ENCODE measurements at places on chromosomes 1 and 21. TPM values are rescaled to one million over a fixed set of nuclear protein-coding genes. Genes with fewer than 3 reads are reported as not detected.

GRCh38 chr1:1929639-1930545, 10.8 kb upstream of the TMEM52 start:
- DNase-seq, result no peak
- no peaks in the 10 kb centered on the region for H3K4me1 ChIP-seq
- H3K4me3 ChIP-seq, result no peak overlapping the region

DNA sequence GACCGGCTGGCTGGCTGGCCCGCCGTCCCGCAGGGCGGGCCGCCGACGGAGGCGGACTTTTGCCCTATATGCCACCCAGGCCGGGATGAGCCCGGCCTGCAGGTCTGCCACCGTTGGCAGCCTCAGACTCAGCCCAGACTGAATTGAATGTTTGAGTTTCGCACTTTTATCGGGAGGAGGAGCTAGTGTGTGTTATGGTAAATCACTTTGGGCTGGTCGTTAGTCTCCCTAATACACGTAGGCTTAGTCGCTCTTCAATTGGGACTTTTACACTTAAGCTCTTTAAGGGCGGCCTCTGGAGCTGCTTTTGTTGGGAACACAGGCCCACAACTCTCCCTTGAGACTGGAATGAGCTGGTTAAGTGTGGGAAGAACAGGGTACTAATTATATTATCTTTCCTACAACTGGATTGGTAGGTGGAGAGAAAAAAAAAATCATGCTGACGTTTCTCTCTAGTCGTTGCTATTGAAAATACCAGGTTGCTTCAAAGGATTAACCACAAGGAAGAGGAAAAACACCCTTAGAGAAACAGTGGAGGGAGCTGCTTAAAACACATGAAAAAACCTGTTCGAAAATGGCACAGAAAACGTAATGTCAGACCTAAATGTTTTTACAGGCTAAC, 1.4 kb upstream of the IRF2BP2 start:
- peak overlapping the region; percentile 71 for H3K4me3 ChIP-seq
- H3K4me1 ChIP-seq, result peaks cover 43% of the 10 kb centered on the region
- H3K27ac ChIP-seq, result peak overlapping the region; percentile 98
- DNase-seq, result no peak
- no peaks in the 10 kb centered on the region for H3K27me3 ChIP-seq
- peaks cover 23% of the 10 kb centered on the region for H3K36me3 ChIP-seq

GRCh38 chr1:65003316-65003664, 36.9 kb upstream of the JAK1 start:
- DNase-seq, result no peak
- H3K27me3 ChIP-seq, result no peaks in the 10 kb centered on the region
- no peaks in the 10 kb centered on the region for H3K36me3 ChIP-seq
- peak overlapping the region; percentile 84 for H3K27ac ChIP-seq
- peaks cover 10% of the 10 kb centered on the region for H3K4me1 ChIP-seq

DNA sequence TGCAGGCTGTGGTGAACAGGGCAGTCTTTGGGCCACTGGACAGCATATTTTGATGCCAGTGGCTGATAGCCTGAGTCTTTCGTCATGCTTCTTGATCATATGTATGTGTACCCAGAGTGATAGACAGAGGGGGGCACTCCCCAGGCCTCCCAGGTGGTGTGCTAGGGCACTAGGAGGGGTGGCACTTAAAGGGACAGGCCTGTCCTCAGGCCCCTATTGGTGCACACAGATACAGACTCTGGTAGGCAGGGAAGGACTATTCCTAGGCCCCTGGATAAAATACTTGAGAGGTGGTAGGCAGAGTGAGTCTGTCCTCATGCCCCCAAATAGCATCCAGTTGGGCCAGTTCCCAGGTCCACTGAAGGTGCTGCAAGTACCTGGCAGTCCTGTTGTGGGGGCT, 76.6 kb upstream of the SAMD13 start:
- H3K27me3 ChIP-seq, result no peaks in the 10 kb centered on the region
- no peak overlapping the region for H3K4me3 ChIP-seq
- DNase-seq, result no peak

Gene FAM163A
- total RNA-seq, result not detected

- no peaks in the 10 kb centered on the region for H3K4me1 ChIP-seq
- H3K27ac ChIP-seq, result no peak overlapping the region
- no peaks in the 10 kb centered on the region for H3K36me3 ChIP-seq
- no peak overlapping the region for H3K4me3 ChIP-seq
- no peaks in the 10 kb centered on the region for H3K27me3 ChIP-seq
Observed at GRCh38 chr1:207115269-207115668, 11.2 kb downstream of the C4BPA start.
